Activated T-helper 2 cell treated with anti-CD3 and anti-CD28 coated beads, Interferon-gamma antibody, Interleukin-2, Interleukin-4, amounts not matched to agents 10 μg/mL and 5 μg/mL and 100 μg/mL, durations not matched to agents 14 hours and 24 hours and 36 hours (primary cell): ENCODE measurements at places on chromosomes 12 and 14.
A peak's percentile ranks its signal among the peaks of the same experiment; 100 is the strongest.

DNA sequence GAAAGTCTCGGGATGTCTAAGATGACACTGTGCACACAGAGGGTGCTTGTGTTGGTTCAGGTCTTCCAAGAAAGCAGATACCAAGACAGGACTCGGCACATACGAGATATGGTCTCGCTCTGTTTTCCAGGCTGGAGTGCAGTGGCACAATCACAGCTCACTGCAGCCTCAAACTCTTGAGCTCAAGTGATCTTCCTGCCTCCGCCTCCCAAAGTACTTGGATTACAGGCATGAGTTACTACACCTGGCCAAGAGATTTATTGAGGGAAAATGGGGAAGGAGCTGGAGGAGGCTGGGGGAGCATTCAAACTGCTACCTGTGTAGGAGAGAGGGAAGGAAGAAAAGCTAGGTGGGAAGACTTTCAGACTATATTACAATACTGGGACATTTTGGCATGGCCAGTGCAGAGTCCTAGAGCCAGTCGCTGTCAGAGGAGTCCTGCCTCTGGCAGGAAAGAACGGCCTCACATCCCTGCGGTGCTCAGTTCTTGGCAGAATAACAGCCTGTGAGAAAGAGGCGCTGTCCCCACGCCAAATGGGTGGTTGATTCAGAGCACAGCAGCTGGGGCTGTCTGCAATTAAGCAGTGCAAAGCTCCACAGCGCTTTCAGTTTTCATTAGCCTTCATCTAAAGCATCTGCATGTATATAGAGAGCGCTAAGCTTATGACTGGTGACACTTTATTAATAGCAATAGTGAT lies 18.3 kb downstream of the SLC17A8 start:
- DNase-seq, result no peak
- H3K36me3 ChIP-seq, result no peaks in the 10 kb centered on the region
- H3K27ac ChIP-seq, result no peak overlapping the region
- H3K4me3 ChIP-seq, result no peak overlapping the region
- H3K27me3 ChIP-seq, result no peaks in the 10 kb centered on the region

GRCh38 chr14:54796961-54797360 lies 105.7 kb downstream of the GCH1 start:
- H3K4me3 ChIP-seq, result no peak overlapping the region
- peaks cover 41% of the 10 kb centered on the region for H3K27me3 ChIP-seq
- DNase-seq, result no peak
- no peak overlapping the region for H3K27ac ChIP-seq

DNA sequence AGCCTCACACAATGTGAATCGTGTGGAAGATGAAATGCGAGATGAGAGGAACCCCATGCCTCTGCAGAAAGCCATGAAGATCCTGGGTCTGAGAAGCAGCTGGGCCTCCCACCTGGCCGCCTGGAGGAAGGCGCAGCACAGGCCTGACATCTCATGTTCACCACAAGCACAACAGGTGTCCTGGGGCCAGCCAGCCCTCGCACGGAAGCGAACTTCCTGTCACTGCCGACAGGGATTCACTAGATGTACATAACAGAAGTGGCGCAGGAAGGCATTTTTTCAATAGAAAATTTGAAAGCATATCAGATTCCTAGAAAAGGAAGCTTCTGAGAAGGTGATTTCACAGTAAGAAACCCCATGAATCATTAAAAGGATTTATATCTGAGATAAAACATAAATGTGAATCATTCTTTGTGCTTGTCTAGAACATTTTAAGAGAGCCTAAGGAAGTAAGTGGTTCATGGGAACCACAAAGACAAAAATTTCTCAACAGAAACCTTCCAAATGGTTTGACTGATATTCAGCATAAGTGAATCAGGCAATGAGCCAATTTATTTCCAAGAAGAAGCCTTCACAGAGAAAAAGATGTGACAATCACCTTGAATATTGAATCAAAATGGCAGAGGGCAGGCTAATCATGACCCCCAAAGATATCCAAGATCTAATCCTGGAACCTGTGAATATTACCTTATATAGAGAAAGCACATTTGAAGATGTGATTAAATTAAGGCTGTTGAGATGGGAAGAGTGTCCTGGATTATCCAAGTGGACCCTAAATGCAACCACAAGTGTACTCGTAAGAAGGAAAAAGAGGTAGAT lies 311.9 kb downstream of the DUSP6 start:
- peak overlapping the region; percentile 50 for H3K4me3 ChIP-seq
- H3K27me3 ChIP-seq, result no peaks in the 10 kb centered on the region
- DNase-seq, result peak; percentile 83
- peaks cover 67% of the 10 kb centered on the region for H3K4me1 ChIP-seq

DNA sequence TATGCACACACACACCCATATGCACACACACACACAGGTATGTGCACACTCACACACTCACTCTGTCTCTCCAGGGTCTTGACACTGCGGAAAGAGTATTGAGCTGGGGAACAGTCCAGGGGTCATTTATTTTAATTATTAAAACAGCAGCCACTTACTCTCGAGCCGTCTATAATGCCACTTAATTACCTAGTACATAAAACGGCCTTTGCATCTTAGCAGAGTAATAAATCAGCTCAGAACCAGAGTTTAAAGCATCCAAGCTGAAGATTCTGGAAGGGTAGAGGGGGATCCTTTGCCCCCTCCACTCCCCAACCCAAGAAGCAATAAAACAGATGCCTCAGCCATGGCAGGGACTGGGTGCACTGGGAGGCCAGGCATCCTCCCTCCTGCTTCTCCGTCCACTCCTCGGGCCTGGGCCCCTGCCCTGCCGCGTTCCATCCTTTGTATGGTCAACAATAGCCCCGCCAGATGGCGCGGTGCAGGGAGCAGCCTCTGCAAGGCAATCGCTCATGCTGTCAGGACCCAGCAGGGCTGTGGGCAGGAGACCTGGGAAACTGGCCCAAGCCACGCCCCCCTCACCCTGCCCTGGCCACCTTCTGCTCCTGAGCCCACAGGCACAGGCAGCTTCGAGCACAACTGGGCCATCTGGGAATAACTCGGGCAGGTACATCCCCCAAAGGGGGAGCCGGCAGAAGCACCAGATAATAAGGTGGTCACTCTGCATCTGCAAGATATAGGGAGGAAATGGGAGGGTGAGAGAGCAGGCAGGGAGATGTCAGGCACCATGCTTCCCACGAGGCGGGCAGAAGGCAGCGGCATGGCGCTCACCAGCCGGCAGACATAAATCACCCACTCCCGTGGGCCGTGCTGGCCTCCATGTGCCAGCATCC lies 40.9 kb downstream of the CCDC85C start:
- no peaks in the 10 kb centered on the region for H3K27me3 ChIP-seq
- no peak overlapping the region for H3K27ac ChIP-seq
- H3K4me1 ChIP-seq, result peaks cover 1% of the 10 kb centered on the region
- DNase-seq, result no peak
- H3K4me3 ChIP-seq, result no peak overlapping the region
- H3K36me3 ChIP-seq, result no peaks in the 10 kb centered on the region

- peaks cover 5% of the 10 kb centered on the region for H3K4me1 ChIP-seq
- peaks cover 3% of the 10 kb centered on the region for H3K36me3 ChIP-seq
- no peaks in the 10 kb centered on the region for H3K27me3 ChIP-seq
- no peak for DNase-seq
- H3K4me3 ChIP-seq, result no peak overlapping the region
Measured at GRCh38 chr12:103829092-103829491, 11.9 kb downstream of the NT5DC3 start.

- no peaks in the 10 kb centered on the region for H3K27me3 ChIP-seq
- no peak for DNase-seq
- H3K4me3 ChIP-seq, result peak overlapping the region; percentile 98
- peak overlapping the region; percentile 98 for H3K27ac ChIP-seq
Measured at GRCh38 chr12:56190695-56191155, 1.4 kb upstream of the SMARCC2 start.

DNA sequence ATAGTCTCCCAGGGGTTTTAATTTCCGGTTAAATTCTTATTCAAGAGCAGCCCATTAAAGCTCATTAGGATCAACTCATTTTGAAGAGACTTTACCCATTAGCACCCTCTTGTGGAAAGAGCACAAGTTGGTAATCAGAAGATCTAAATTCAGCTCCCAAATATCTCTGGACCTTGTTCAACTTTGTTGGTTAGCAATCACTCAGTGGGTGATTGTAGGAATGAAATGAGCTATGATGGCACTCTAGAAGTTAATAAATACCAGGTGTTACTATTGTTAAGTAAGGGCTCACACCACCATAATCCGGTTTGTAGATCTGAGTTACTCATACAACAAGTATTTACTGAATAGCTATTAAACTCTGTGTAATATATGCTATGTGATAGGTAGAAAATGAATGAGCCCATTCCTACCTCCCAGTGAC lies 42.9 kb downstream of the TRIP11 start:
- DNase-seq, result no peak
- H3K4me1 ChIP-seq, result peaks cover 32% of the 10 kb centered on the region
- H3K36me3 ChIP-seq, result peaks cover 53% of the 10 kb centered on the region
- H3K27me3 ChIP-seq, result no peaks in the 10 kb centered on the region
- H3K4me3 ChIP-seq, result no peak overlapping the region

- DNase-seq, result no peak
- H3K4me3 ChIP-seq, result no peak overlapping the region
- no peaks in the 10 kb centered on the region for H3K36me3 ChIP-seq
- H3K27ac ChIP-seq, result no peak overlapping the region
- H3K4me1 ChIP-seq, result peaks cover 27% of the 10 kb centered on the region
- H3K27me3 ChIP-seq, result peaks cover 5% of the 10 kb centered on the region
Measured at GRCh38 chr12:57892232-57892972, 45.9 kb upstream of the CTDSP2 start.
